ENCODE measurements at places on chromosomes 5 and 9.

DNA sequence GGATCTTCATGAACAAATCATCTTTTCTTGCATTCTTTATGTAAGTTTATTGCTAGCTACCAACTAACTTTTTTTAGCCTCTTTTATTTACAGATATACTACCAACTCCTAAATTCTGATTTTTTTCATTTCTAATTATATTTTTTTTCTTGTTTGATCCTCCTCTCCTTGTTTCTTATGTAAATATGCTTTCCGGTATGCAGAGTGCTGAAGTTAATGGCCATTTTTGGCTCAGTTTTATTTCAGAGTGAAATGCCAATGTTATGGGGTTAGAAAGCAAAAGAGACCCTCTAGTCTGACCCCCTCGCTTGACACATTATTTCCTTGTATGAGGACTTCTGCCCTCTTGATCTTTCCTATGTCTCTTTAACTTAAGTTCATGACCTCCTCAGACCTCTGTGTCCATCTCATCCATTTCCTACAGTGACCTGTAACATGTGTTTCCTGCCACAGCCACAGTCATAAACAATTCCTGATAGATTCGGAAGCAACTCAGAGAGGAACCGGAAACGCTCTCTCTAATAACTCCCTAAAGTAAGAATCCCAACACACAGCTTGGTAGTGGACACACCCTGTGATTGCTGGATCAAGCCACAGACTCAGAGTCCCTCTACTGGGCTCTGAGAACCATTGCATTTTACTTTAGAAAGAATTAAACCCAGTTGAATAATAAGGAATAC is 42.9 kb upstream of the AFAP1L1 start:
- DNase-seq, result no peak

GRCh38 chr5:173864126-173865050 is 23.8 kb upstream of the CPEB4 start:
- DNase-seq, result no peak

DNA sequence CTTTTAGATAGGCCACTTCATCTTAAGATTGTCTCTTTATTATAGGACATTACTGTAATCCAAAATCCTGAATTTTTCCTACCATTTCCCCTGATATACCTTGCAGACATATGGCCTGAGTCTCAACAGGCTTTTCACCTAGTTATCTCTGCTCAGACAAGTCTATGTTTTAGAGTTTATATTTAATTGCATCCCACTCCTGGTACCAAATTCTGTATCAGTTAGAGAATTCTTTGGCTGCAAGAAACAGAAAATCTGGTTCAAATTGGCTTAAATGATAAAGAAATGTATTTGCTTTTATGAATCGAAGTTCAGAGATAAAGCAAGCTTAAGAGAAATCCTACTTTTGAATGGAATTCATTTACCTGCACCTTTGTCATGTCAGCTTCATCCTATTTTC is 102.2 kb upstream of the OSMR start:
- DNase-seq, result no peak

- DNase-seq, result no peak
These were observed 1237.9 kb downstream of the CDH12 start for GRCh38 chr5:21615195-21615765.

DNA sequence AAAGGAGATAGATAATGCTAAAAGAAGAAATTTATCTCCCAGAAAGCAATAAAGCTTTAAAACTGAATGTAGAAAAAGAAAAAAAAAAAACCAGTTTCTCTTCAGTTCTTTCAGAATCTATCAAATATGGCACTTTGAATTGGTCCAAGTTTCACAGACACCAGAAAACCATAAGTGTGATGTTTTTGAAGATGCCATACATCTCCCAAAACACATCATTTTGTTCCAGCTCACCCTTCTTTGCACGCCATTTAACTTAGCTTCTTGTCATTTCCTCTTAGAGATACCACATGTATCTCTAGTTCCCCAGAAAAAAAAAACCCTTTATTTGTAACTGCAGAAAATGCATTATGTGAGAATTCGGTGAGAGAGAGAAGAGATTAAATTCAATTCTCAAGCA is 46.1 kb upstream of the MAMDC2 start:
- DNase-seq, result no peak

- no peak for DNase-seq
These were observed 235.1 kb upstream of the ANKH start for GRCh38 chr5:15106530-15107283.

GRCh38 chr5:62596691-62597090 is 18.1 kb downstream of the LRRC70 start:
- no peak for DNase-seq

DNA sequence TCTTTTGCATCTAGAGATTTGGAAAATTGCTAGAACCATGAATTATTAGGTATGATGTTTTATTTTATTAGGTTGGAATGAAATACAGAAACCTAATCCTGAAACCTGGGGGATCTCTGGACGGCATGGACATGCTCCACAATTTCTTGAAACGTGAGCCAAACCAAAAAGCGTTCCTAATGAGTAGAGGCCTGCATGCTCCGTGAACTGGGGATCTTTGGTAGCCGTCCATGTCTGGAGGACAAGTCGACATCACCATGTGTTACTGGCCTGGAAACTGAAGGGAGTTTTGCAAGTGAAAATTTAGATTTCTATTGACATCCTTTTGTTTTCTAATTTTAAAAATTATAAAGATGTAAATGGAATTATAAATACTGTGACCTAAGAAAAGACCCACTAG is 100.7 kb downstream of the NLN start:
- no peak for DNase-seq

DNA sequence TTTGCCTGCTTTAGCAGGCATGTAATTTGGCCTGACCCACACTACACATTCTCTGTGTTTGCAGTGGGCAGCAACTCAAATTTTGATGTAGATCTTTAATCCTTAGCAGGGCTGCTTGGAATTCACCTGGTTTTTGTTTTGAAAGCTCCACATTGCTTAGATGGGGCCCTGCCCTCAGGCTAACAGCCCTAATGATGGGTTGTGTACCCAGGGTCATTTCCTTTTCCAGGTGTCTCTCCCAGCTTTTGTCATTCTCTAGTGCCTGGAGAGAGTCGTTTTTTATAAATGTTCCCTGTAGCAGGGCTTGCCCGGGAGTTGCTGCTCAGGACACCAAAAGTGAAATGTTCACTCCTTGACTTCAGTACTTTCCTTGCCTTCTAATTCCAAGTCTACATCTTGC is 126.3 kb downstream of the TRIO start:
- DNase-seq, result no peak

GRCh38 chr5:56506211-56506965 is 273.3 kb upstream of the ANKRD55 start:
- DNase-seq, result no peak

DNA sequence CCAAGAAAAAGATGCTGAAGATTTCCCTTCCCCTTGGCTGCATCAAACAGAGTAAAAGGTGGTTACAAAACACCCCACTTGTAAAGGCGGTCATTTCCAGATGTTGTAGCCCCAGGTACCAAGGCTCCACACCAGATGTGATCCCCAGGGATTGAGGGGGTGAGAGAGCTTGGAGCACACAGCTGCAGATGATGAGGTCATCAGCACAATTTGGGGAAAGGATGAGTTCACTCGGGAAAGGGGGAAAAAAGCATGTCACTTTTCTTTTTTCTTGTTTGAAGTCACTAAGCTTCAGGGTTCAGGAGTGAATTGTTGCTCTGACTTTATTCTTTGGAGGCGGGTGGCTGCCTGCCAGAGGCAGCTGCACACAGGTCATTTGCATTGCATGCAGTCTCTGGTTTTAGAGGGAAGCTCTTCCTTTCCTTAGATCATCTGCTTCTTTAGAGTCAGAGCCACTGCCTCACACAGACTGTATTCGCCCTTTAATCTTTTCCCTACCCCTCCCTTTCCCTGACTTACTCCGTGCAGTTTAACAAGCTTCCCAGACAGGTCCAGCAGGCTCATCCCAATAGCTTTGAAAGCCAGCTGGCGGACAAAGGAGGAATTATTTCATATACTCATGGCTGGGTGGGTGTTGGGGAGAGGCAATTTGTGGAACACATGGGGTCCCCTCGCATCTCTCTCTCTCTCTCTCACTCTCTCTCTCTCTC is 409.3 kb upstream of the SLC24A2 start:
- DNase-seq, result no peak

DNA sequence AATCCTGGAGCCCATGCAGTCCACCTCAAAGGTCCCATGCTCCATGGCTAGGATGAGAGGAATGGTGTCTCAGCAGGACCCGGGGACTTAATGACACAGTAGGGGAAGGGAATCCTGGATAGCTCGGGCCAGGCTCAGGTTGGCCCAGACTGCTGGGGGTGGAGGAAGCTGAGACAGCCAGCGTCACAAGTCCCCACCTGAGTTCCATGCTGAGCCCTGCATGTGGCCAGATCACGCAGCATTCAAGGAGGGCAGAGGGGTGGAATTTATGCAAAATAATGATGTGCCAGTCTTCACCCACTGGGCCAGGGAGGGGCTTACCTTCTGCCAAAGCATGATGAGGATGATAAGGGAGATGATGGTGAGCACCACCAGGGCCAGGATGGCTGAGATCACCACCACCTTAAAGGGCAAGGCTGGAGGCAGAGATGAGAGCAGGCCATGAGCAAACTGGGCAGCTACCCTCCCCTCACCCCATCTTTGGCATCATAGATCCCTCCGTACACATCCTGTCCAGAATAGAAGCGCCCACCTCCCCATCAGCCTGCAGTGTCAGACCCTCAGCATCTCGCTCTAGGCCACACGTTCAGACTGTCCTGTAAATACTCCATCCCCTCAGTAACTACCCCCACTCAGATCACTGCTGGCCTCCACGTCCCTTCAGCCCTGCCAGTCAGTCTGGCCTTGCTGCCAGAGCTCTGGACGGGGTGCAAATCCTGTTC is 29.3 kb downstream of the PDGFRB start:
- DNase-seq, result no peak

GRCh38 chr5:131754363-131754762 is 42.5 kb downstream of the FNIP1 start:
- DNase-seq, result no peak

GRCh38 chr9:113593682-113594281 is 130.3 kb downstream of the RGS3 start:
- no peak for DNase-seq

- DNase-seq, result no peak
These were observed 22.9 kb downstream of the RGMB start for GRCh38 chr5:98796197-98796972.

- DNase-seq, result no peak
These were observed 130.5 kb downstream of the SCAMP1 start for GRCh38 chr5:78490709-78491485.

DNA sequence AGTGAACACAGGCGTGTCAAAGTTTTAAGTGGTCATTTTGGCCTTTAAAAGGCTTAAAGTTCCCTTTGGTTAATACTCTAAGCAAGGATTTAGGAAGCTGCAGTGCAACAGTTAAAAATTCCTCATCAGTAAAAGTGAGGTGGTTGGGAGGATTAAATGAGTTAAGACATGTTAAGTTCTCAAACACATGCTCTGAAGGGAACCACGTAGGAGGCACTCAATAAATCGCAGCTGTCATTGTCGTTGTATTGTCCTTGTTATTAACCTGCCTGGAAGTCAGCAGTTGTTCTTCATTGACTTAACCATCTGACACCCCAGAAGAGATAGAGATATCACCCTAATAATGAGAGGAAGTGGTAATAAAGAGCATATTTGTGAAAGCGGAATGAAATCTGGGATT is 247.5 kb downstream of the MARCHF11 start:
- no peak for DNase-seq

DNA sequence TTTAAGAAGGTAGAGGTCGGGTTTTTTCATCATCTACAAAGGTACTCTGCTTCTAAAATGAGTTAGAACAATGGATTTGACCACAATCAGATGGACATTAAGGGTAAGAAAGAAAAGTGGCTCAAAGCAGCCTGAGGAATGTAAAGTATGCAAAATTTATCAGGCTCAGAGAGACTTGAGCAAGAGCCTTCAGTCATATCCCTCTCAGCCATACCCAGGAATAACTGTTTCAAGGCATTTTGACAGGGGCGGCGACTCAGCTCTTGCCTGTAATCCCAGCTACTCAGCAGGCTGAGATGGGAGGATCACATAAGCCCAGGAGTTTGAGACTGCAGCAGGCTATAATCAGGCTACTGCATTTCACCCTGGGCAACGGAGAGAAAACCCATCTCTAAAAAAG is 38.8 kb upstream of the ANXA2R start:
- no peak for DNase-seq

DNA sequence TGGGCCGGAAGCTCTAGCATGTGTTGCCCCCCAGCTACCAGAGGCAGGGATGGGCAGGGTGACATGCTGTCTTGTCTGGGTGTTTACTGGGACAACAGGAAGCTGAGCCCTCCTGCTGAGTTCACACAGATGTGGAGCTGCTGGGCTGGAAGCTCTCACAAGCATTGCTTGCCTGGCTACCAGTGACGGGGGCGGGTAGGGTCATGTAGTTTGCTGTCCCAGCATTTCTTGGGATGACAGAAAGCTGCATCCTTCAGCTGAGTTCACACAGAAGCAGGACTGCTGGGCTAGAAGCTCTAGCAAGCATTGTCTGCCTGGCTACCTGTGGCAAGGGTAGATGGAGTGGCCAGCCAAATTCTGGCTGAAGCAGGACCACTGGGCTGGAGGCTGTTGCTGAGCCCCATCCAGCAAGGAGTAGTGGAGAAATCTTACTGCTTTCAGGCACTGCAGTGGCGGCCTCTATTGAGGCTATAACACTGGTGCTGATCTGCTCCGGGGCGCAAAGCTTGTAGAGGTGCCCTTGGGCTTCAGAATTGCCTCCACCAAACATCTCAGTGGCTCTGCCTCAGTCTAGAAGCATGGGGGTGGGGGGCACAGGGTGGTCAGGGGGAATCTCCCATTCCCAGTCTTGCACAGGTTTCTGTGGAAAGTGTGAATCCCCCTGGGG is 25.1 kb downstream of the POLK start:
- DNase-seq, result no peak

- no peak for DNase-seq
These were observed 15.0 kb upstream of the HMGCR start for GRCh38 chr5:75322066-75322465.

DNA sequence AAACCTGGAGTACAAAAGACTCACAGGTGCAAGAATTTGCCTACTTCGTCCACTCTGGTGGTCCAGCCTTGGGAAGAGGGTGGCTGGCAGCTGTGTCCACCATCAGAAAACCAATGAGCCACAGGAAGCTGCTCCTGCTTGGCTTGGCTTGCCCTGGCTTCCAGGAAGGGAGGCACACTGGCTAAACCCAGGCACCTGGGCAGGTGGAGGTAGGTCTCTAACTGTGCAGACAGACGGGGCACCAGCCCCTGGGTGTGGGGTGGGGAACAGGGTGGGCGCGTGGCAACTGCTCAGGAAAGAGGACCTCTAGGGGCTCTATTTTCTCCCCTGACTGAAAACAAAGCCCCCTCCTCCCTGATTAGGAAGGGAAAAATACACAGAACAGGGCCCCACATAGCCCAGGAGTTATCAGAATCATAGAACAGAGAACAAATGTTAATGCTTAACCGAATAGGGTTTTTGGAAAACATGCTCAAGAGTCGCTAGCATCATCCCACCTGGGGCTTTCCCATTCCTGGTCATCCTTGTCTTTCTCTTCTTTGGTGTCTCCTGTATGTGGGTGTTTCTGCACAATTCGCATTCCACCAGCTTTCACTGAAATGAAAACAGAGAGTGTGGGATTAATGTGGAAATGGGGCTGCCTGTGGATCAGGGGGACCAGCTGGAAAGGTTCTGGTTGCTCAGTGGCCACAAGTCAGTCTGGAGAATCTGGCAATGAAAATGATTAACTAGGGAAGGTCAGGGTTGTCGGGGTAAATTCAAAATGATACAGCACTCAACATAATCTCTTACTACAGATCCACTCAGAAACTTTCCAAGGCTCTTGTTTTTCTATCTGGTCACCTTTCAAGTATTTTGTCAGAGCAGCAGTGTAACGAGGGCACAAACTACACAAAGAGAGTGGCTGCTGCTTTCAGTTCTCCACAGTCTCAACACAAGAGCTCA is 13.1 kb downstream of the DAP start:
- DNase-seq, result no peak

- DNase-seq, result no peak
These were observed 199.9 kb upstream of the GLRA1 start for GRCh38 chr5:152124409-152125041.
